ENCODE measurements at places on chromosomes 5 and 9.

GRCh38 chr5:109407913-109408312 is 1.9 kb downstream of the PJA2 start:
- no peak for DNase-seq

DNA sequence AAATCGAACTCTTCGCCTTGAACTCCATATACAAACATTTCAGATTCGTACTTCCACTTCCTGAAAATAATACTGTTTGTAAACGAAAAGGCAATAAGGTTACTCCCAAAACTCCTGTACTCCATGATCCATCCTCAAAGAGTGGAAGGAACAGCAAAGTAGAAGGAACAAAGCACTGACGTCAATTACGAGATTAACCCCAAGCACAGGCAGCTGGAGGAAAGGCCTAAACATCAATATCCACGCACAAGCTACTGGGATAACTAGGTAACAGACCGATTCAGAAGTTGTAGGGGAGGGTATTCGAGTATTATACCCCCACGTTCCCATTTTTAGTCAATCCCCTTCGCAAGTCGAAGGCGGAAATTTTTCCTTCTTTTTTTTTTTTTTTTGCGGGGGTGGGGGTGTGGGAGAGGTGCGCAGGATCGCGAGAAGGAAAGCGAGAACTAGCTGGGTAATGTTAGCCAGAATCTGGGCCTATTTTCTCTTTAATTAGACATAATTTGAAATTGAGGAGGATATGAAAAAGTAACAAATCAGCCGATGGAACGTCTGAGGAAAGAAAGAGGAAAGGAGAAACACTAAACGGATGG is 909 bp downstream of the AFF4 start:
- peak; percentile 45 for DNase-seq

- no peak for DNase-seq
Measured at GRCh38 chr9:26231391-26231790, 553.1 kb upstream of the TUSC1 start.

DNA sequence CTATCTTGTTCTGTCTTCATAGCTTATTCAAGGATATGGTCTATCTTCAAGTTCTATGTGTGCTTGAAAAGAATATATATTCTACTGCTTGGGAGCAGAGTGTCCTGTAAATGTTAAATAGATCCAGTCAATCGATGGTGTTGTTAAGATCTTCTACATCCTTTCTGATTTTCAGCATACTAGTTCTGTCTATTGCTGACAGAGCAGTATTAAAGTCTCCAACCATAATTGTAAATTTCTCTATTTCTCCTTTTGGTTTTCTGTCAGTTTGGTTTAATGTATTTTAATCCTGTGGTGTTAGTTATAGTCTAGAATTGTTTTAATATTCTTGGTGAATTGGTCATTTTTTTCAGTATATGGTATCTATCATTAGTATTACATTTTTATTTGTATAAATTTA is 124.0 kb upstream of the COX7C start:
- DNase-seq, result no peak

DNA sequence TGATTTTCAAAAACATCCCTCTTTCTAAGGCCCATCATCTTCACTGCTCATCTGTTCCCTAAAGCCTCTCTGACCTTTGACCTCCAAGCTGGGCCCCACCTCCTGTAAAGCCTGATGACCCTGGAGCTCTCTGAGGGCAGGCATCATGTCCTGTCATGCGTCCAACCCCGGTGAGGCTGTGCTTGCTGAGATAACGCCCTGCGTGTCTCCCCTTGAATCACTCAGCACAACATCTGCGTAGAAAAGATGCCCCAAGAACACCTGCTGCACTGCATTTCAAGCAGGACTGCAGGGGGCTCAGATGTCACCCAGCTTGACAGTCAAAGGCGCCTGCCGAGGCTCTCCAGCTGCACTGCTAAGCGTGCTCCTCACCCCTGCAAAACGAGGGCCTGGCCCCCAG is 78.0 kb downstream of the OTULIN start:
- no peak for DNase-seq

DNA sequence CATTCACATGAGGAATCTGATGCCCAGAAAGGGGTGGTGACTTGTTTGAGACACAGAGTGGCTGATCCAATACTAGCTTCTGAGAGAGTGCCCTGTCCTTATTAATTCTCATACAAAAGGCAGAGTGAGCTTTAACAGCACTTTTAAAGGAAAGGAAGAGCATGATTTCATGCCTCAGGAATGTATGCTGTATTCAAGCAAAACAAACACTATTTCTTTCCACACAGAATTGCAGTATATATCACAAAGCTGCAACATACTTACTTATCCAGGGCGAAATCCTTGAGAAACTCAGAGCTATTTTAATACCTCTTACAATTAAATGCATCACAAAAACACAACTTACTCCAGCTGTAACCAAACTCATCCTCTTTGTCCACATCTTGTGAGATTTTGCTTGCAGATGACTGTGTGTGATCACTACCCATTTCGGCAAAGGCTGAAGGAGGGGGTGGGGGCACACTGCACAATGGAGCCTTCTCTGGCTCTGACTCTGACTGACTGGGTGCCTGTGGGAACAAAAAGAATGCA is 139.8 kb downstream of the MPDZ start:
- no peak for DNase-seq

- no peak for DNase-seq
Measured at GRCh38 chr9:135587658-135588057, 26.1 kb downstream of the PAEP start.

GRCh38 chr9:5884191-5884590 is 6.5 kb upstream of the MLANA start:
- DNase-seq, result no peak

GRCh38 chr9:127557466-127557869 is 54.6 kb upstream of the STXBP1 start:
- peak; percentile 74 for DNase-seq

DNA sequence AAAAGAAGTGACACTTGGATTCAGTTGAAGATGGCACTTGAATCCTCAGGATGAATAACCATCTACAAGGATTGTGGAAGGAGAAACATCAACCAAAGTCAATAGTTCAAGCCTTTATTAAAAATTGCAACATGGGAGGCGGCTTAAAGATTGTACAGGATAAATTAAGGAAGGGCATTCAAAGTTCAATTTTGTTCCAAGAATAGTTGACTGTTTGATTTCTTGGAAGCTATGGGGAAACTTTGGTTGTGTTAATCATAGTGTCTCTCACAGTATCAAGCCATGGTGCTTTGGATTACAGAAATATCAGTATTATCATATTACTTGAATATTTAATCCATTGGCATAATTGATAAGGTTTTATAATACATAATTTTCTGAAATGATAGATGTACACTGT is 1844.3 kb downstream of the MAT2B start:
- DNase-seq, result no peak

DNA sequence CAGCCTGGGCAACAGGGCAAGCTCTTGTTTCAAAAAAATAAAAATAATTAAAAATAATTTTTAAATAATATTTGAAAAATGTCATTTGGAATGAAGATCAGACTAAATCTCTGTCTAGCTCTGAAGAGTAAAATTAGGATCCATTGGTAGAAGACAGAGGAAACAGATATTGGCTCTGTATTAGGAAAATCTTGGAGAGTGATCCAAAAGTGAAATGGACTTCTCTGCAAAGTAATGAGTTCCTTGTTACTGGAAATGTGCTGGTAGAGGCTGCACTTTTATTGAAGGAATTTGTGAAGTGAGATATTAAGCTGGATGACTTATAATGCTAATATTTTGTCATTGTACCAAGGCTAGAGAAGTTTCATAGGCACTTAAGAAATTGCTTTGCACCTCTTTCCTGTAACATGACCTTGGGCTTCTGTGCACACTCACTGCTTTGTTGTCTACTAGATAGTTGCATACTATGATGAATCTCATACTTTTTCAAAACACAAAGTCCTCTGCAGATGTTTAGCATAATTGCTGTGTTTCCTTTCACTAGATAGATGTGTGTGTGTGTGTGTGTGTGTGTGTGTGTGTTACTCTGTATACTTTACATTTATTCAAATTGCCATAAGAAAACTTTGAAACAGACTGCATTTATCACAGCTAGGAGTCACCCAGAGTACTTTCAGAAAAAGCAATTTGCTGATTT is 13.1 kb downstream of the THBS4 start:
- DNase-seq, result no peak

DNA sequence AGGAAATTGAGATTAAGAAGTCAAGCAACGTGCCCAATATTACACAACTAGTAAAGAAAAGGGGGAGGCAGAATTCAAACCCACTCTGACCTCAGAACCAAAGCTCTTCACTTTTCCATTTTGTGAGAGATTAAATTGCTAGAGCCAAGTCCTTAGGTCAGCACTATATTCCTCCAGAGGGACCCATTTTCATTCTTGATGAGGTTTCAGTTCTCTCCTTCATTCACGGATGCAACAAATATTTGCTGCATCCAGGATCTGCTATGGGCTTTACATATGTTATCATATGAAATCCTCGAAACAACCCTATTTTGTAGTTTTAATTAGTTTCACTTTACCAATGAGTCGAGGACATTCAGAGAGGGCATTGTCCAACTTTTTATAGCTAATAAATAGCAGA is 239.2 kb downstream of the EFNA5 start:
- no peak for DNase-seq

- DNase-seq, result no peak
Measured at GRCh38 chr9:92616655-92617111, 53.2 kb downstream of the IPPK start.

GRCh38 chr9:126986506-126986951 is 71.9 kb downstream of the RALGPS1 start:
- no peak for DNase-seq

DNA sequence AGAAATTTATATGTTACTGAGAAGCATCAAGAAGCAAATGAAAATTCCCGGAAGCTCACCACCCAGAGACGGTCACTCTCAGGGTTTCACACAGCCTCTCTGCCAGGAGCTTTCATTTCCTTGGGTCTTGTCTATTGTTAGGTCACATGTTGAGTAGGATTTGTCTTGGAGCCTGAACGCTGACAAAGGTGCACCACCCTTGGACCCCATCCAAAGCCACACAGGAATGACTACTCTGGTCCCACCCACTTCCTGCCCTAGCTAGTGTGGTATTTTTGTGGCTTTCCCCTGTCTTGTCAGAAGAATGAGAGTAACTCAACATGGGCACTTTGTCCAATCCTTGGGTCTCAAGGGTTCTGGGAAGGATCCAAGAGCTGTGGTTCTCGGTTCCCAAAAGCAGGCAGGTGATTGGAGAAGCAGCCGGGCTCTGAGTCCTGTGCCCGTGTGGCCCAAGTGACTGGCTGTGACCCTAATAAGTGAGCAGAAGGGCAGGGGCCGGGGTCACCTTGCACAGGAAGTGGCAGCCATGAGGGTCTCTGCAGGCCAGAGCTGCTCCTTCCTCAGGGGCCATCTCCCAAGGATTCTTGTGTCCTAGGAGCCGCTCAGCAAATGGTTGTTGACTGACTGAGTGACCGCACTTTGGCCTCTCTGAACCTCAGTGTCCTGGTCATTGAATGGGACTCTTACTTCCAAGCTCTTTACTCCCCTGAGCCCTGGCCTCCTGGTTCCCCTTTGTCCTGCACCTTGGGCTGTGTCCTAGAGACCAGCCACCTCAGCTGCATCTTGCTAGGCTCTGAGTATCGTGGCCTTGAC is 6.9 kb downstream of the FGD3 start:
- no peak for DNase-seq

- DNase-seq, result peak; percentile 38
Measured at GRCh38 chr5:14035859-14036503, 91.5 kb upstream of the DNAH5 start.

GRCh38 chr9:10265153-10265631 is 347.6 kb downstream of the PTPRD start:
- no peak for DNase-seq

DNA sequence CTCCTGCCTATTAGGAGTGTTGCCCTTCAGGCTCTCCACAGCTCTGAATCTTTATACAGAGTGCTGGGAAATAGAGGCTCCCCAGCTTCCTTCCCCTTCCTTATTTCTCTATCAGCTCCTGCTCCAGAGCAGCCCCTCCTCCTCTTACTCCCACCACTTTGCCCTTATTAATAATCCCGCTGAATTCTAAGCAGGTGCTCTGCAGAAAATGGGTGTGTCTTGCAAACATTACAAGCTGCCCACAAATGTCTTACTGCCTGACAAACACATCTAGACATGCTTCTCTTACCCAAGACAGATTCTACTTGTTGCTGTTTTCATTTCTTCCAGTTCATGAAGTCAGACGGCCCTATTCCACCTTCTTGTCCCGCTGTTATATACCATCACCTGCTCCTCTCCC is 6.4 kb downstream of the PHF24 start:
- DNase-seq, result no peak

GRCh38 chr5:41954286-41954685 is 29.2 kb downstream of the FBXO4 start:
- no peak for DNase-seq

DNA sequence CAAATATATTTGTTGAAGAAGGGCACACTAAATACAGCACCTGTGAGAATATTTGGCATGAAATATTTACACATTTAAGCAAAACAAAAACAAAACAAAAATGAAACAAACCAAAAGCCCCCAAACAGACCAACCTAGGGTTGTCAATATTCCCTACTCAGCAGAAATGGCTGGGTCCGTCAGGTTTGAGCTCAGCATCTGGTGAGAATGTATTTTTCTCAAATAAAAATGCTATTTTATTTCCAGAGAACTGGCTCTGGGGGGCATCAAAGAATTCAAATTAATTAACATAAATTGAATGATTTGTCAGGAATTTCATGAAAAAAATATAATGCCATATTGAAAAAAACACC is 142.8 kb upstream of the COL5A1 start:
- no peak for DNase-seq

GRCh38 chr5:137352095-137352494 is 147.0 kb downstream of the SPOCK1 start:
- DNase-seq, result no peak

GRCh38 chr9:8515748-8516147 is 716.2 kb upstream of the DMAC1 start:
- no peak for DNase-seq

GRCh38 chr9:20683351-20684034 is 566 bp upstream of the FOCAD start:
- DNase-seq, result peak; percentile 22

DNA sequence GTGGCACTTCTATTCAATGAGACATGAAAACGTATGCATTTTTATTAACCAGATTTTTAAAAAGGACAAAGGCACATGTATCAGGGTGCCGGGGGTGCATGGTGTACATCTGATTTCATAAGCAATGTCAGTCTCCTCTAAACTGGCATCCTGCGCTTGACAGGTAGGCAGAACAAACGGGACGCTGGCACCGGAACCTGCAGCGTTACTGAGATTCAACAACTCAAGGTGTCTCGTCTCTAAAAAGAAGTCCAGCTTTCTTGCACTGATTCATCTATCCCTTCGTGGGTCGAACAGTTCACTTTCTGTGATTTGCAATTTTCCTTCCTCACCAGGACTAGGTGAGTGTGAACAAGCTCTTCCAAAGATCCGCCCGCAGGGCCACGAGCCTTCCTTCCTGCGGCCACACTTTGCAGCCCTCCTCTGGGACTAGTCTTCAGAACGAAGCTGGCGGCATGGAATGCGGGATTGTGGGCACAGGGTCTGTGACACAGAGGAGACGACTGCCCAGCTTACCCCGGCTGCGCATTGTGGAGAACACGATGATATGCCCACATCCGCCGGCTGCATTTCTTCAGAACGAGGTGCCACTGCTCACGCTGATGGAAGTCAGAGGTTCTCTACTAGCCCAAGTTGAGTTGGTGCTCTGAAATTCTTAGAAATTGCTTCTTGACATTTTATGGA is 7.2 kb downstream of the SLC6A3 start:
- peak; percentile 24 for DNase-seq

- DNase-seq, result no peak
Measured at GRCh38 chr9:115155037-115155436, 37.1 kb upstream of the TNC start.

- no peak for DNase-seq
Measured at GRCh38 chr5:154686490-154686889, 68.7 kb upstream of the LARP1 start.
